ENCODE measurements at places on chromosomes 13 and 19.

DNA sequence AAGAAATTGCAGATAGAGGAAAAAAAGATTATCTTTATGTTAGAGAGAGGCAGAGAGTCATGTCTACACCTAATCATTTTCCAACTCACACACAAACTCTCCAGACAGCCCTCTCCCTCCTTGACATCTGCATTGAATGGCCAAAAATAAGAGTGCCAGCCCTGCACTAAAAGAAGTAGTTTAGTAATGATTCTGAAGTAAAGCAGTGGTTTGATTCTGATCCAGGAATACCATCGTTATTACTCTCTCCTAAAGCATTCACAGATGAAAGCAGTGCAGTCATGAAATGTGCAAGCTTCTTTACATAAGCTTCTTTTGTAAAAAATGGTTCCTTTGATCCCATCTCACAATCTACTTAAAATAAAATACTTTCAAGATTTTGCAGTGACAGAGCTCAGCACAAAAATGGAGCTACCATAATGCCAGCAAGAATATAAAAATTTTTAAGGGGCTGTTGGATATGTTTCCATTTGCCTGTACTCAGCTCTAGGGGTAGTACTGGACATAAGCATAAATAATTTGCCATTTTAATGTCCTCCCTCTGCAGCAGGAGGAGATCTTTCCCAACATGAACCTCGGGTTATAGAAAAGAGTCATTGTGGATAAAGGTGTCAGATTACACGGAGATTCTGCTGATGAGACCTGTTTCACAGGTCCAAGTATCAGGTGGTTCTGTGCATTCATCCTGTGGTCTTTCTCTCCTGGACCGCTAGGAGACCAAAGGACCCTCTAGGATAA is 406.3 kb downstream of the DCT start:
- DNase-seq = peak; percentile 63

GRCh38 chr19:34067861-34068271 is 104.4 kb upstream of the LSM14A start:
- DNase-seq = no peak

GRCh38 chr19:55432241-55432959 is 10.7 kb downstream of the SHISA7 start:
- no peak for DNase-seq

- DNase-seq = no peak
These were observed 8.9 kb upstream of the CCDC9 start for GRCh38 chr19:47247308-47247990.

DNA sequence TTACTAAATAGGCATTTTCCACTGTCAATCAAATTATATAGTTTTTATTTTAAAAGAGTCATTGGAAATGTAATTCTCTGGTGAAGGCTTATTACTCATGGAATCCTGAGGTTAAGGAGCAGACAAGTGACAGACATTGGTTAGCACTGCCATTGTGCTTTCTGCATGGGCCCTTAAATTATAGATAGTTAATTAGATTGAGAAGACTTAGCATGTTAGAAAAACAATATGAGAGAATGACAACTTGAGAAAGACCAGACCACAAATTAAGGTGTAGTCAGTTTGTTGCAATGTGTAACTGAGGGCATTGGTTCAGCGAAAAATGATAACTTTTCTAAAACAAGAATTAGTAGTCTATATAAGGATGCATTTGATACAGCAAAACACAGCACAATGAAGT is 195.5 kb downstream of the SLITRK6 start:
- no peak for DNase-seq

- no peak for DNase-seq
These were observed 4.6 kb downstream of the FAM187B start for GRCh38 chr19:35223862-35224505.

DNA sequence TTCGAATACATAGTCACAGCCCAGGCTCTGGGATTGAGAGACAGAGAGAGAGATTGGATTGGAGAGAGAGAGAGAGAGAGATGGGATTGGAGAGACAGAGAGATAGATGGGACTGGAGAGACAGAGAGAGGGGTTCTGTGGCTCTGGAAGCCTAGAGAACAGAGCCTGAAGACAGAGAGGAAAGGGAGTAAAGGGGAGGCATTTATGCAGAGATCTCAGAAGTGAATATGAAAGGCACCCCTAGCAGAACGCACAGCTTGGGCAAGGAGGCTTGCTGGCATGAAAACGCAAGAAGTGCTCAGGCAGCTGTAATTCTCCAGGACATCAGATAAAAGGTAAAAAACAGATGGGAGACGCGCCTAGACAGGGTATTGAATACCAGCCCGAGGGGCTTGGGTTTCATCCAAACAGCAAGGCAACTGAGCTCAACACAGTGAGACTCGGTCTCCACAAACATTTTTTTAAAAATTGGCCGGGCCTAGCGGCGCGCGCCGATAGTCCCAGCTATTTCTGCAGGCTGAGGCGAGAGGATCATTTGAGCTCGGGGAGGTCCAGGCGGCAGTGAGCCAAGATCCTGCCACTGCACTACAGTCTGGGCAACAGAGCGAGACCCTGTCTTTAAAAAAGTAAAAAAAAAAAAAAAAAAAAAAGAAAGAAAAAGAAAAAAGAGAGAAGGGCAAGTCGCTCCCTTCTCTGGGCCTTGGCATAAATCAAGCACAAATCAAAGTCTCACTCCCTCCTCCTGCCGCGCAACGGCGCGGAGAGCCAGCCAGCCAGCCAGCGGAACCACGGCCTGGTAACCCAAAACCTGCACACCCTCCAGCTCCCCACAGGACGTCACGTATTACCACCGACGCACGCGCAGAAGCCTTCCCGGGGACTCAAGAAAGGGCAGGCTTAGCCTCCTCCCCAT is 774 bp upstream of the PPP2R1A start:
- DNase-seq = no peak

DNA sequence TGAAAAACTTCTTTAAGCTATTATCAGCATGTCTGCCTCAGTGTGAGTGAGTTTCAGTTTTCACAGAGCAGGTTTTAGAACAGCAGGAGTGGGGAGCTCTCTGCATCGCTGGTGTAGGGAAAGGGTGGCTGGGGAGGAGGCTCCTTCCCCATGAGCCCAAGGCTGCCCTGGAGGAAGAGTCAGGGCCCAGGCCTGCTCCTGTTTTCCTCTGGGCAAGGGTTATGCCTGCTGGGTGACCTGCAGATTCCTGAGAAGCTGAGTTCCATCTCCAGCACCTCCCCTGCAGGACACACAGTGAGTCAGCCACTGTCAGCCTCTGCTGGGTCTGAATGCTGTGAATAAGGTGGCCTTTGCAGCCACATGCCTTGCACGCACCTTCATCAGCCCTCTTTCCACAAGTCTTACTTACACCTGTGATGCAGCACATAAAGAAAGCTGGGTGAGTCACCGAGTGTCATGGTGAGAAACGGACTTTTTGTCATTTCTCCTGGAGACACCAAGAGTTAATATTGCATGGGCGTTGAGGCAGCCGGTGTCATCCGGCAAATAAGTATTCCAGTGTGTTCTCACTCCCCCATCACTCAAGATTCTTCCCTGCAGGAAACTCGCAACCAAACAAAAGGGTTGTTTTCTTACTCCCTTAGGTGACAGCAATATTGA is 186.4 kb upstream of the KL start:
- no peak for DNase-seq

- DNase-seq = no peak
These were observed 2.6 kb downstream of the ZSCAN4 start for GRCh38 chr19:57671124-57671895.

DNA sequence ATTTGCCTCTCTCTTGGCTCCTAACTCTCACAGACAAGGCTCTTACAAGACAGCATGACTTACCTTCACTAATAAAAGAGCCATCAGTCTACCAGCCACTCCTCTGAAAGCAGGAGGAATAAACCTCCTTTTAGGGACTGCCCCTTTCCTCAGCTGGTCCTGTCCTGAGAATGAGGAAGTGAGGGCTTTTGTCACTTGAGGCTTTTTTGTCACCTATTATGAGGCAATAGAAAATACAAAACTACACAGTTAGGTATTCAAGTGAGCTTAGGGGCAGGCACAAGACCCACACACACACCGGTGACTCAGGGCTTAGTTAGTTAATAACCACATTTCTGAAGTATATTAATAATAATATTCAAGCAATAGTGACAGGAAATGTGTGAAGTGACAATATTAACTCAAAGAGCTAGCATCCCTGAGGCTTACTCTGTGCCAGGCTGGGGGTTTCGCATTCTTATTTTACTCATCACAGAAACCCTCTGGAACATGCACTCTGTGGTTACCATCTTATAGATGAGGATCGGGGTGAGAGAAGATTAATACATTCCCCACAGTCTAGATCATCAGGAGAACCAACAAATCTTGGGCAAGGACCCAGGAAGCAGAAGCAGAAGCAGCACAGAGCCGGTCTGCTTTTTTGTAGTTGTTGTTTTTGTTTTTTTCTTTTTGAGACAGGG is 379.9 kb downstream of the LIG4 start:
- DNase-seq = no peak

DNA sequence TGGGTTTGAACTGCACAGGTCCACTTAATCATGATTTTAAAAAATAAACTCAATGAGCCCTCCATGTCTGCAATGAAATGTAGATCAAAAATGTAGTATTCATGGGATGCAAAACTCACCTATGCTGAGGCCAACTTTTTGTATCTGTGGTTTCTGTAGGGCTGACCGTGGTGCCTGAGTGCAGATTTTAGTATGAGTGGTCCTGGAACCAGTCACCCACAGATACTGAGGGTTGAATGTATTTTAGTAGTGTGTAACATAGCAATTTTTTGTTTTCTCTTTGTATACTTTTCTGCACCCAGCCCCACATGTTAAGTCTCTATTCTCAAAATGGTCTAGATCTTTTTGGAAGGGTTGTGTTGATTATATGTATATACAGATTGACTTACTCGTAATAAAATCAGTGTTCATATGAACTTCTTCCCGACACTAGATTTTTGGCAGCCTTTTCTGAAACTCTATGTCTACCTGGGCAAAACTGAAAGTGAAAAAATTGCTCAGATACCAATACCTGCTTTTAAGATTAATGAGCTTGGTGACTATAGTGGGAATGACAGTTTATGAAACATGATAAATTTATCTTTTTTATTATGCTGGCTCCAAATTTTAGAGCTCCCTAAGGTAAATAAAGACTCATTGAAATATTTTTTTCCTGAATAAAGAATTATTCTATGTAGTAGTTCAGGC is 51.6 kb downstream of the DNAJC15 start:
- no peak for DNase-seq

DNA sequence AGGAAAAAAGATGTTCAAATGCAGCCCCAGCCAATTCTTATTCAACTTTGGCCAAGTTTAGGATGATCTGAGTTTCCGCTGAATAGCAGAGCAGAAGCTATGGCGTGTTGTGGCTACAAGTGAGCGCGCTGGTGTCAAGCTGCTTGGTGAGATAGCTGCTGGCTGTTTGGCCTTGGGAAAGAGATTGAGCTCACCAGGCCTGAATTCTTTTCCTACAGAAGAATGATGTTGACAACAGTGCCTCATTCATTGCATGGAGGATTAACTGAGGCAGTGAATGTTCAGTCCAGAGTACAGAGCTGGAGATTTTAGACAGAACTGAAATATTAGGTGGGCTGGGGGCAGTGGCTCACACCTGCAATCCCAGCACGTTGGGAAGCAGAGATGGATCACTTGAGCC is 31.5 kb upstream of the MAP3K10 start:
- DNase-seq = no peak

DNA sequence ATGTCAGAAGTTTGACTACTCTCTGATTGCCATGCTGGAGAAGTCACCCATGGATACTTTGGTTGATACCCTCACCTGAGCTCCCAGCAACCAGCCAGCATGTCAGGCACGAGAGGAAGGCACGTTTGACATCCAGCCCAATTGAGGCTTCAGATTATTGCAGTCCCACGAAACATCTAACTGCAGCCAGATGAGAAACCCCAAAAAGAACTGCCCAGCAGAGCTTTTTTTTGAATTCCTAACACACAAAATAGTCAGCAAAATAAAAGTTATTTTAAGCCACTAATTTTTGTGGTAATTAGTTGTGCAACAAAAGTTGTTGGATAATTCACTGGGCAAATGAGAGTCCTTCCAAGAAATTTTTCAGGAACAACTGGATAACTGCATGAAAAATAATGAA is 259.0 kb downstream of the LMO7 start:
- no peak for DNase-seq

DNA sequence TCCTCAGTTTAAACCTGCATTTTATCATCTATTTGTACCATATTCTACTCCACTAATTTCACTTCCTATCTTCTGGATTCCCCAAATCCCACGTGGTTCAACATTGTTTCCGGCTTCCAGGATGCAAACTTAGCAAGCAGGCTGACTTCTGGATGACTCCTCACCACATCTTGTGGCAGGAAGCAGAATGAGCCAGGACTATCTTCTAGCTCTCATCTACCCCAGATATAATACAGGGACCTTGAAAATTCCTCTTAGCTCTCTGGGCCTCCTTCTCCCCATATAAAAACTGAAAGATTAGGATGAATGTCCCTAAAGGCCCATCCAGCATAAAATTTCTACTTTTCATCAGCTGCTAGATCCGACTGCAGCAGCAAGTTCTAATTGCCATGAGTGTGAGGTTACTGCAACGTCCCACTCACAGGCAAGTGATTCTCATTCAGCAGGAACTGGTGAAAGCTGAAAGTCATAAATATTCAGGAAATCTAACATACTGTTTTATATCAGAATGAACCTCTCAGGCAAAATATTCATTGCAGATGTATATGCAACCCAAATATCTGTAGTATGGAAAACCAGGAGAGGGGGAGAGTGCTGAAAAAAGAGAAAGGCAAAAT is 93.4 kb downstream of the KCTD12 start:
- peak; percentile 1 for DNase-seq

GRCh38 chr19:1756705-1757465 is 3.6 kb downstream of the ONECUT3 start:
- DNase-seq = no peak

- no peak for DNase-seq
These were observed 675.3 kb upstream of the SGCG start for GRCh38 chr13:22505489-22505888.

DNA sequence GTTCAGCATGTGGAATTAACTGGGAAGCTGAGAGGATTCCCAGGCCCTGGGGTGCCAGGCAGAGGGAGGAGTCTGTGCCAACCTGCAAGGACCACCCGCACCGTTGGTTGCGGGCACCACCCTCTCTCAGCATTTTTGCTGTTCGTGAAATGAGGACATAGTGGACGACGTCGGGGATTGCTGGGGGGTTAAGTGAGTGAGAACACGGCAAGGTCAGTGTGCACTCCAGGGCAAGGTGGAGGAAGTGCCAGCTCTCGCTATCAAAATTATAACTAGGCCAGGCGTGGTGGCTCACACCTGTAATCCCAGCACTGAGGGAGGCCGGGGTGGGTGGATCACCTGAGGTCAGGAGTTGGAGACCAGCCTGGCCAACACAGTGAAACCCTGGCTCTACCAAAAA is 2.2 kb downstream of the FXYD3 start:
- DNase-seq = no peak

- DNase-seq = no peak
These were observed 5.4 kb downstream of the TMEM150B start for GRCh38 chr19:55319785-55320184.
